NCI-H2029 treated with DMSO at 0.1 percent for 48 hours (cell line): ENCODE measurements at places on chromosomes 6 and 20.
A peak's percentile ranks its signal among the peaks of the same experiment; 100 is the strongest.

DNA sequence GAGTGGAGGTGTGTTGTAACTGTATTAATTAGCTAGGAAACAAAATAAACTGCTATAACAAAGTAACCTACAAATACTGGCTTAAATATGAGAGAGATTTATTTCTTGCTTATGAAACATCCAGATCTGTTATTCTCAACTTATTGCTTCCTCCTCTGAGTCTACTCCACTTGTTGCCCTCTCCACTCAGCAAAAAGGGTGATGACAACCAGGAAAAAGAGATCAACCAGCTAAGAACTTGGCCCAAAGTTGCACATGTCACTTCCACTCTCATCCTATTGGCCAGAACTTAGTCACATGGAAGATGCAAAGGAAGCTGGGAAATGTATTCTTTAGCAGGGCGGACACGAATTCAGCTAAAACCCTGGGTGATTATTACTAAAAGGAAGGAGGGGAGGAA lies 5.2 kb upstream of the TP53RK start:
- peak; percentile 29 for DNase-seq

GRCh38 chr20:56588996-56589395 lies 40.1 kb upstream of the TFAP2C start:
- no peak for DNase-seq

DNA sequence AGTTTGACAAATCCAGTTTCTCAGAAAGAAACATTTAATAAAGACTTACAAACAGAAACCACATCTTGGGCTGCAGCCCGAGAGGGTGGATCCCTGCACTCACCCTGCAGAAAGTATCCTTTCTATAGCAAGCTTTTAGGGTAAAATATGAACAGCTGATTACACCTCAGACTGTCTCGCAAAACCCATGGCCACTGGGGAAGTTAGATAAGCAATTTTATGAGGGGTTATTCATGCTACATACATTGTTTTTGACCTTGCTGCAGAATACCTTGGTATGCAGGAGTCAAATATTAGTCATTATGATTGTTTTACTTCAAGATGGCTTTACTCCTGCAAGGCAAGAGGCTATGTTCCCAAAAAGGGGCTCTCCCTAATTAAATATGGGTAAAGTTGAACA lies 126.9 kb downstream of the OR2B2 start:
- DNase-seq: no peak

DNA sequence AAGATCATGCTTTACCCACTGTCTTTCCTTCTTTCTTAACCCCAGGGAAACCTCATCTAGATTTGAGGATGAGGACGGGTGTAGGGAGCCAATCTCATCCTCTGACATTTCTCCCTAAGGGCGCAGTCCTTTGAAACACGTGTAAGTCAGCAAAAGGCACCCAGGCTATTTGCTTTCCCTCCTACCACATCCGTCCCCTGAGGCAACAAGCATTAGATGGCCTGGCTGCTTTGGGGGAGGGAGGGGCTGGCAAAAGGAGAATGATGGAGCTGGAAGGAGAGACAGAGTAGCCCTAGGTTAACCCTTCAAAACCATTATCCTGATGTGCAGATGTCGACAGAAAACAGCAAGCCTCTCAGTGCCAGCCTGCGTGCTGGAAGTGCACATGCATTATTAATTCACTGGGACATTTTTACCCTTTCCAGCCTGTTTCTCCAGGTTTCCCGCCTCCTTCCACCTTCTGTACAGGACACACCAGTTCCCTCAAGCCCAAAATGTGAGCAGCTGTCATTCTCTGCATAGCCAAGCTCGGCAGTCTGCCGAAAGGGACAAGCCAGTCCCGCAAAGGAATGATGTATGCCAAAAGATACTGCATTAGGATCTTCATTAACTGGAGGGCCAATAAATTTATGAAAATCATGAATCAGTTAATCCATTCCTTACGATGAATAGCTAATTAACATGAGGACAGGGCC lies 547.2 kb downstream of the CD83 start:
- DNase-seq: no peak

GRCh38 chr6:87628424-87628823 lies 38.5 kb downstream of the ORC3 start:
- DNase-seq: no peak
